Tracheal epithelial cell (primary cell): ENCODE measurements at places on chromosomes 5 and 9. TPM values are rescaled to one million over a fixed set of nuclear protein-coding genes. Genes with fewer than 3 reads are reported as not detected.

The SHC3 gene
- under 0.01 and 0.24 TPM in 2 replicates for total RNA-seq

The ZNF454 gene
- total RNA-seq = 0.48 and 0.64 TPM in 2 replicates

The PCDHA12 gene
- total RNA-seq = 0.21 and 0.48 TPM in 2 replicates

The IL17B gene
- total RNA-seq = 0.48 TPM in 1 of 2 replicates, not detected in the other

The IL13 gene
- not detected in 2 replicates for total RNA-seq

The SLC1A1 gene
- 0.85 and 8.2 TPM in 2 replicates for total RNA-seq

The IFNK gene
- not detected in 2 replicates for total RNA-seq

The ENTPD2 gene
- total RNA-seq = 0.21 and 1.7 TPM in 2 replicates

The PRRC2B gene
- total RNA-seq = 35.4 and 43.1 TPM in 2 replicates

The SLC44A1 gene
- 57.8 and 75.7 TPM in 2 replicates for total RNA-seq

The ZNF354C gene
- total RNA-seq = 1.9 and 3.0 TPM in 2 replicates

The LIFR gene
- total RNA-seq = 5.8 and 11.1 TPM in 2 replicates

The TTC23L gene
- under 0.01 TPM in 1 of 2 replicates, not detected in the other for total RNA-seq

The PCDHGA6 gene
- total RNA-seq = under 0.01 and 0.24 TPM in 2 replicates

The SLC6A18 gene
- not detected in 2 replicates for total RNA-seq

The SLC23A1 gene
- 0.24 TPM in 1 of 2 replicates, not detected in the other for total RNA-seq

The SLC1A3 gene
- total RNA-seq = 4.6 and 7.0 TPM in 2 replicates

The ARID3C gene
- total RNA-seq = 0.48 and 0.64 TPM in 2 replicates

The CARD9 gene
- under 0.01 and 1.9 TPM in 2 replicates for total RNA-seq

The PCDHGA5 gene
- 0.24 TPM in 1 of 2 replicates, not detected in the other for total RNA-seq

The CDKN2A gene
- 0.64 and 15.7 TPM in 2 replicates for total RNA-seq

The JADE2 gene
- total RNA-seq = 13.5 and 25.2 TPM in 2 replicates

The ARAP3 gene
- 3.6 and 6.2 TPM in 2 replicates for total RNA-seq

The MEF2C gene
- total RNA-seq = 0.85 and 1.7 TPM in 2 replicates

The PCDHB5 gene
- 0.24 and 0.64 TPM in 2 replicates for total RNA-seq

The PCDHA4 gene
- 0.21 and 1.2 TPM in 2 replicates for total RNA-seq

The BRINP1 gene
- total RNA-seq = 0.85 and 4.3 TPM in 2 replicates

The TCF7 gene
- 0.24 TPM in 1 of 2 replicates, not detected in the other for total RNA-seq

The PCDHB8 gene
- total RNA-seq = under 0.01 TPM in 2 replicates

The ABCA2 gene
- 9.8 and 13.0 TPM in 2 replicates for total RNA-seq

The SGCD gene
- 0.43 and 0.96 TPM in 2 replicates for total RNA-seq

The PDGFRB gene
- total RNA-seq = under 0.01 and 0.24 TPM in 2 replicates

The ROPN1L gene
- under 0.01 and 0.21 TPM in 2 replicates for total RNA-seq

The ZDHHC11 gene
- 0.43 and 0.72 TPM in 2 replicates for total RNA-seq

The PPP2CA gene
- total RNA-seq = 54.2 and 55.4 TPM in 2 replicates

The MCC gene
- total RNA-seq = 62.4 and 71.2 TPM in 2 replicates

The STPG3 gene
- not detected in 2 replicates for total RNA-seq

The ANGPTL2 gene
- under 0.01 TPM in 1 of 2 replicates, not detected in the other for total RNA-seq

The POU5F2 gene
- under 0.01 and 0.43 TPM in 2 replicates for total RNA-seq

The ORM2 gene
- not detected in 2 replicates for total RNA-seq

The LCN1 gene
- total RNA-seq = not detected in 2 replicates

The KIF4B gene
- total RNA-seq = not detected in 2 replicates

The PCDHB15 gene
- 0.21 and 0.24 TPM in 2 replicates for total RNA-seq
